M059J (cell line): ENCODE measurements at places on chromosomes 3 and 15. TPM values are rescaled to one million over a fixed set of nuclear protein-coding genes. Genes with fewer than 3 reads are reported as not detected.

AMOTL2 gene
- 71.9 and 96.1 TPM in 2 replicates for total RNA-seq

AMIGO3 gene
- 5.5 TPM in 1 of 2 replicates, not detected in the other for total RNA-seq

PLCB2 gene
- not detected in 2 replicates for total RNA-seq

TRPM7 gene
- total RNA-seq, result 16.3 and 16.7 TPM in 2 replicates

FSTL1 gene
- 762 and 1,312 TPM in 2 replicates for total RNA-seq
